ENCODE measurements at places on chromosomes 5 and 9. TPM values are rescaled to one million over a fixed set of nuclear protein-coding genes. Genes with fewer than 3 reads are reported as not detected.

PNPLA7 gene
- 15.6 TPM for total RNA-seq

BBLN gene
- total RNA-seq = 85.2 TPM

SH2D3C gene
- 35.3 TPM for total RNA-seq

CBY3 gene
- total RNA-seq = 0.66 TPM

KCTD16 gene
- total RNA-seq = not detected

RORB gene
- total RNA-seq = not detected

ADRB2 gene
- 7.9 TPM for total RNA-seq

CARTPT gene
- total RNA-seq = not detected

SLC6A3 gene
- not detected for total RNA-seq

SLC25A2 gene
- total RNA-seq = not detected

SPATA31A3 gene
- not detected for total RNA-seq

FAM163B gene
- total RNA-seq = not detected

OR1Q1 gene
- total RNA-seq = not detected

SLC36A3 gene
- total RNA-seq = not detected

AIF1L gene
- not detected for total RNA-seq

C5orf46 gene
- total RNA-seq = not detected

ADAMTSL1 gene
- 0.10 TPM for total RNA-seq

SOHLH1 gene
- total RNA-seq = not detected

PCDHGA2 gene
- total RNA-seq = 0.13 TPM

Measured in T-cell (primary cell).